ENCODE measurements at places on chromosomes 7 and 10. TPM values are rescaled to one million over a fixed set of nuclear protein-coding genes. Genes with fewer than 3 reads are reported as not detected.

SH2D4B gene
- not detected for total RNA-seq

ANXA8L1 gene
- 0.06 TPM for total RNA-seq

SFTPD gene
- total RNA-seq: not detected

CARD11 gene
- 3.5 TPM for total RNA-seq

AKR1C8 gene
- not detected for total RNA-seq

Measured in glomerular endothelial cell (primary cell).